ENCODE measurements at places on chromosomes 6 and 20. TPM values are rescaled to one million over a fixed set of nuclear protein-coding genes. Genes with fewer than 3 reads are reported as not detected.

- H3K4me3 ChIP-seq = peak overlapping the region; percentile 51
- DNase-seq = no peak
- peaks cover 3% of the 10 kb centered on the region for H3K27me3 ChIP-seq
- H3K27ac ChIP-seq = no peak overlapping the region
- no peaks in the 10 kb centered on the region for H3K4me1 ChIP-seq
These were observed 11.5 kb downstream of the PYGB start for GRCh38 chr20:25259358-25259757.

- no peak overlapping the region for H3K27ac ChIP-seq
- no peak overlapping the region for H3K4me3 ChIP-seq
- no peaks in the 10 kb centered on the region for H3K4me1 ChIP-seq
These were observed 10.4 kb upstream of the NOL7 start for GRCh38 chr6:13604546-13605416.

DNA sequence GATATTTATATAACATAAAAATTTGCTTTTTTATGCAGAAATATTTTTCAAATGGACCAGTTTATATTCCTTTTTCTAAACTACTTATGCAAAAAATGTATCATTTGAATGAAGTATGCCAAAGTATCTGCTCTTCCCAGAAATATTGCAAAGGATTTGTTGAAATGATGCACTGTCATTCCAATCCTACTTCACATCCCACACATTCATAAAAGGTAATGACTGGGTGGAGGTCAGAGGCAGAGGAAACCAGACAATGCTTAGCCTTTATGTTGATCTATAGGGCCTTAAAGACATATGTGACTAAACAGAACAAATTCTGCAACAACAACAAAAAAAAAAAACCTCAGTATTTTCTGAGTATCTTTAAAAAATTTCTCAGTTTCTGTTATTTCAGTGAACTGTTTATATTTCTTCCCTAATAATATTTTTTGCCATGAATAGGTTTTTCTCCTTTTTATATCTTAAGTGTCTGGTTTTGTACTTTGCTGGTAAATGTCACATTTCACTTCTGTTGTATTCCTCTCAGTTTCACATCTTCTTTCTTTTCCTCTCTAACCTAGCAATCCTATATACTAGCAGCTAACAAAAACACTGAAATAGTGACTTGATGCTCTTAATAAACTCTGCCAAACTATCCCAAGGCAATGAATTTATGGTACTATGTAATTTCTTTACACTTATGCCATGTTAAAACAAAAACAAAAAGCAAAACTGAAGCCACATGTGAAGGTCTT, 374.1 kb downstream of the BCKDHB start:
- no peak for DNase-seq
- H3K4me3 ChIP-seq = no peak overlapping the region
- no peaks in the 10 kb centered on the region for H3K36me3 ChIP-seq
- no peaks in the 10 kb centered on the region for H3K27me3 ChIP-seq
- no peak overlapping the region for H3K27ac ChIP-seq

DNA sequence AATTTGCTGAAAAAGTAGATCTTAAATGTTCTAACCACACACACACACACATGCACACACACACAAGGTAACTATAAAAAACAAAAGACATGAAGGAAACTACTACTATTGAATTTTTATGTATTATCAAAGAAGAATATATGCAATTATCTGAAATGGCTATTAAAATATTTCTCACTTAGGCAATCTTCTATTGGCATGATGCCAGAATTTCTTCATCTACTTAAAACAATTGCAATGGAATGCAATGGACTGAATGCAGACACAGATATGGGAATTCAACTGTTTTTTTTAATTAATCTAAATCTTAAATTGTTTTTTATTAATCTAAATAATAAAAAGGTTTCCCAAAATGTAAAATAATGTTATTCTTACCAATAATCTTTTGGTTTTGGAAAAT, 152.6 kb upstream of the SMLR1 start:
- H3K4me1 ChIP-seq = no peaks in the 10 kb centered on the region
- no peak for DNase-seq
- H3K27me3 ChIP-seq = no peaks in the 10 kb centered on the region
- no peak overlapping the region for H3K27ac ChIP-seq
- no peaks in the 10 kb centered on the region for H3K36me3 ChIP-seq
- no peak overlapping the region for H3K4me3 ChIP-seq

Gene CTSZ
- 150 TPM for total RNA-seq

Gene SCUBE3
- 1.2 TPM for total RNA-seq
